Right atrium auricular region (tissue), 2 donors: ENCODE measurements at places on chromosomes 2 and 18. TPM values are rescaled to one million over a fixed set of nuclear protein-coding genes. Genes with fewer than 3 reads are reported as not detected.

GRCh38 chr2:5713101-5713500 lies 20.9 kb downstream of the SOX11 start:
- no peaks in the 10 kb centered on the region for H3K27me3 ChIP-seq
- H3K27ac ChIP-seq, result no peak overlapping the region
- H3K4me1 ChIP-seq, result no peaks in the 10 kb centered on the region
- DNase-seq, result no peak
- no peak overlapping the region for H3K4me3 ChIP-seq

Gene GGCX
- total RNA-seq, result 18.0 TPM

GRCh38 chr2:47204691-47205090 lies 49.6 kb upstream of the STPG4 start:
- no peak overlapping the region for H3K4me3 ChIP-seq
- H3K4me1 ChIP-seq, result no peaks in the 10 kb centered on the region
- H3K27ac ChIP-seq, result no peak overlapping the region
- no peaks in the 10 kb centered on the region for H3K36me3 ChIP-seq
- no peak for DNase-seq

GRCh38 chr2:232829988-232830387 lies 40.1 kb upstream of the SNORC start:
- DNase-seq, result no peak
- H3K4me1 ChIP-seq, result no peaks in the 10 kb centered on the region

Gene SKA1
- total RNA-seq, result 0.78 TPM

DNA sequence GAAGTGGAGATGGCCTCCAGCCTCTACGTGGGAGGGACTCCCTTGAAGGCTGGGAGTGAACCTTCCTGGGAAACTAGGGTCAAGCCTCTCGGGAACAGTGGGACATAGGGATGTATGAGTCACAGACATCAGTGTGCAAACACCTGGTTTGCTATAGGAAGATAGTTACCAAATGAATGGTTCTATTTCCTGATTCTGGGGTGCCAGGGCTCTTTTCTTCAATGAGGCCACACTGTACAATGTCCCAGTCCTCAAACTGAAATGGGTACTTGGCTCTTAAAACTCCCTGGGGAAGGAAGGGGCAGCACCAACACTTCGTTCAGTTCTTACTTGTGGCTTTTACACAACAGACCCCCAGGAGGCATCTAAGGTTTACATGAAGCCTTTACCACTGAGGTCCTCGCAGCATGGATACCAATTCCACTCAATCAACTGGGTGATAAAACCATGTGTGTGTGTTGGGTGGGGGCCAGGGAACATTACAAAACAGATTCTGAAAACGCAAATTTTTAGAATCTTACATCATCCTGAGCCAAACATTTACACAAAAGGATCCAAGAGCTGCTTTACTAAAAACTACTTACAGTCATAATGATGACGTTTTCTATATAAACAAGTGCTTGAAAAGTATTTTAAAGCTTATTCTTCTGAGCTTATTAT lies 10.4 kb downstream of the ERFE start:
- peaks cover 55% of the 10 kb centered on the region for H3K36me3 ChIP-seq
- H3K4me1 ChIP-seq, result peaks cover 22% of the 10 kb centered on the region
- peak overlapping the region; percentile 69 for H3K27ac ChIP-seq
- DNase-seq, result peak; percentile 85
- H3K27me3 ChIP-seq, result peaks cover under 1% of the 10 kb centered on the region

GRCh38 chr2:211447548-211447947 lies 891.1 kb downstream of the CPS1 start:
- no peaks in the 10 kb centered on the region for H3K36me3 ChIP-seq
- no peaks in the 10 kb centered on the region for H3K27me3 ChIP-seq
- no peak for DNase-seq
- H3K27ac ChIP-seq, result no peak overlapping the region
- no peaks in the 10 kb centered on the region for H3K4me1 ChIP-seq

DNA sequence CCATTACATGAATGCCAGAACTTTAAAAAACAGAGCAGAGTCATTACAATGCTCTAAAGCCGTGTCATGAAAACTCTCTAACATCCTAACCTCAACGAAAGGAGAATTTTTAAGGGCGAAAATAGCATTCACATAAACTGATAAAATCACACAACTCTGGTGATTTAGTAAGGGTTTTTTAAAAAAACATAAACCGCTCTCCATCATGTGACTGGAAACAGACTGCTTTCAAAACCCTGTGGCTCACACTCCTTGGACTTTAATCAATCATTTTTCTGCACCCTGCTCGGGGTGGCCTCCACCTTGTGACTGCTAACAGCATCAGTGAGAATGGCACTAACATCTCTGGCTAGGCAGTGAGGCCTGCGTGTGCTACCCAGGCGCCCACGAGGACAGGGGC lies 12.1 kb downstream of the DOCK10 start:
- DNase-seq, result no peak
- no peaks in the 10 kb centered on the region for H3K36me3 ChIP-seq
- no peaks in the 10 kb centered on the region for H3K27me3 ChIP-seq
- no peaks in the 10 kb centered on the region for H3K4me1 ChIP-seq
- H3K4me3 ChIP-seq, result no peak overlapping the region

DNA sequence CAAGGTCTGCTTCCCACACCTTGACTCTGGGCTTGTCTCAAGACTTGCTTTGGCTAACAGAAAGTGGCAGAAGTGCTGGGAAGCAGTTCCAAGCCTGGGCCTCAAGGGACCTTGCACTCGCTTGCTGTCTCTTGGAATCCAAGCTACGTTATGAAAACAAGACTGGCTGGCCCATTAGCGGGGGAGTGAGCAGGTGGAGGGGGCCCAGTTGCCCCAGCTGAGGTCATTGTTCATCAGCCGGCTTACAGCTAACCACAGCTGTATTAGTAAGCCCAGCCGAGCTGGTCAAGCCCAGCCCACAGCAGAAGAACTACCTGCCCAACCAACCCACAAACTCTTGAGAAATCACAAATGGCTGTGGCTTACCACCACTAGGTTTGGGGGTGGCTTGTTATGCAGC lies 63.1 kb downstream of the MARCO start:
- no peaks in the 10 kb centered on the region for H3K36me3 ChIP-seq
- H3K4me1 ChIP-seq, result no peaks in the 10 kb centered on the region
- no peak for DNase-seq
- H3K4me3 ChIP-seq, result no peak overlapping the region
- no peak overlapping the region for H3K27ac ChIP-seq
- no peaks in the 10 kb centered on the region for H3K27me3 ChIP-seq

DNA sequence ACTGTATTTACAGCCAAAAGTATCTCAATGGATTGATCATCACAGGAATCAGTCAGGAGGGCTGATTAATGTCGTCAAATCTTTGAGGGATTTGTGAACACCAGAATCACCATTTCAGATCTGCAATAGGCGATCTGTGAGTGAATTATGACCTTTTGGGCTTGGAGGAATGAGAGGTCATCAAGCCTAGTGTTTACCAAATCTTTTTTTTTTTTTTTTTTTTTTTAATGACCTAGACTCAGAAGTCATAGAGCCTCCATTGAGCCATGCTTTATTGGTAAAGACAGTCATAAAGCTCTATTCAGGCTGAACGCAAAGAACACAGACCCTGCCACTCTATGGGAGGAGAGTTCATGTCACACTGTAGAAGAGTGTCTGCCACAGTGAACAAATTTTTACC lies 97.7 kb downstream of the SOCS6 start:
- no peaks in the 10 kb centered on the region for H3K27me3 ChIP-seq
- H3K4me1 ChIP-seq, result no peaks in the 10 kb centered on the region
- no peak overlapping the region for H3K27ac ChIP-seq
- no peak for DNase-seq
- H3K4me3 ChIP-seq, result no peak overlapping the region

Gene BBS5
- 4.2 TPM for total RNA-seq

DNA sequence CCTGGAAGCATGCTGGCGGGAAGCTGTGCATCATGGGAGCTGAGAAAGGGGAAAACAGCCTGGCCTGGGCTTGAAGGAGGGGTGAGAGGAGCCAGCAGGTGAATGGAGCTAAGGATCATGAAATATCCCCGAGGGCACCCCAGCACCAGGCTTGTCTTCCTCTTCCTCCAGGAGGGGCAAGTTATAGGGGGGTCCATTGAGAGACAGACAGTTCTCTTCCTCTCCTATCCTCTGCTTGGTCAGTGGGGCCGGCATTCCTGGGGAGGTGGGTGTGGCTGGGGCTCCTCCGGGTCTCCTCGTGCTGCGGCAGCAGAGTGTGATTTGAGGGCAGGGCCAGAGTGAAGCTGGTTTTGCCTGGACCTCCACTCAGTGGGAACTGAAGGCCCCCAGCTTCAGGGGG lies 78.9 kb downstream of the LIPG start:
- no peaks in the 10 kb centered on the region for H3K4me1 ChIP-seq
- no peak for DNase-seq
- no peak overlapping the region for H3K27ac ChIP-seq
- H3K27me3 ChIP-seq, result no peaks in the 10 kb centered on the region
- no peaks in the 10 kb centered on the region for H3K36me3 ChIP-seq

GRCh38 chr18:76857476-76857875 lies 35.1 kb downstream of the ZNF236 start:
- no peaks in the 10 kb centered on the region for H3K27me3 ChIP-seq
- no peak overlapping the region for H3K4me3 ChIP-seq
- peaks cover 19% of the 10 kb centered on the region for H3K36me3 ChIP-seq
- DNase-seq, result no peak
- no peaks in the 10 kb centered on the region for H3K4me1 ChIP-seq
- H3K27ac ChIP-seq, result no peak overlapping the region
